ENCODE measurements at places on chromosomes 5 and 9. TPM values are rescaled to one million over a fixed set of nuclear protein-coding genes. Genes with fewer than 3 reads are reported as not detected.

The FOXD4L6 gene
- total RNA-seq, result not detected

The KDM4C gene
- total RNA-seq, result 14.6 TPM

The FIBCD1 gene
- not detected for total RNA-seq

The ANXA2R gene
- 11.2 TPM for total RNA-seq

The HACD4 gene
- total RNA-seq, result 2.8 TPM

The EGFLAM gene
- 1.2 TPM for total RNA-seq

The PLCXD3 gene
- total RNA-seq, result not detected

The GRIA1 gene
- not detected for total RNA-seq

The DNAJC18 gene
- 12.0 TPM for total RNA-seq

The ANKRD31 gene
- total RNA-seq, result not detected

The WWC1 gene
- total RNA-seq, result 8.5 TPM

The PRRX2 gene
- total RNA-seq, result 1.4 TPM

The APBA1 gene
- total RNA-seq, result 15.2 TPM

The FOXE1 gene
- total RNA-seq, result 0.06 TPM

The NUTM2F gene
- total RNA-seq, result not detected

The GOLM1 gene
- total RNA-seq, result 100 TPM

The HRCT1 gene
- total RNA-seq, result 0.47 TPM

The TEX48 gene
- not detected for total RNA-seq

The ZNF483 gene
- total RNA-seq, result 2.7 TPM

The SPAAR gene
- total RNA-seq, result 8.1 TPM
